Non-pigmented ciliary epithelial cell (primary cell): ENCODE measurements at places on chromosomes 4 and X.

GRCh38 chrX:119935215-119935874, 8.2 kb downstream of the NKAP start:
- no peak for DNase-seq

GRCh38 chrX:15204130-15204751, 65.6 kb downstream of the ASB9 start:
- no peak for DNase-seq

GRCh38 chrX:57667010-57667409, 13.1 kb downstream of the NLRP2B start:
- DNase-seq = no peak

DNA sequence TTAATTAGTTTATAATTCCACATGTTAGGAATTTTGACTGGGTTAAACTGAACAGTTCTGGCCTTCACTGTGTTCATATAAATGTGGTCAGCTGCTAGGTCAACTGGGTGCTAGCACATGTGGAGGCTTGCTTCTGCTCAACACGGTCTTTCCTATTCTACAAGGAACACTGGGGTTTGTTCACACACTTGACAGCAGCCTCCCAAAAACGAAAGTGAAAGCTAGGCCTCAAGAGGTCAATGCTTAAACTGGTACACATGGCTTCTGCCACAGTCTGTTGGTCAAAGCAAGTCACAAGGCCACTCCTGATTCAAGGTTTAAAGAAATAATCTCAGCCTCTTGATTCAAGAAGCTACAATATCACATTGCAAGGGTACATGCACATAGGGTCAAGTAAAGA, 126.5 kb downstream of the QDPR start:
- DNase-seq = peak; percentile 10

DNA sequence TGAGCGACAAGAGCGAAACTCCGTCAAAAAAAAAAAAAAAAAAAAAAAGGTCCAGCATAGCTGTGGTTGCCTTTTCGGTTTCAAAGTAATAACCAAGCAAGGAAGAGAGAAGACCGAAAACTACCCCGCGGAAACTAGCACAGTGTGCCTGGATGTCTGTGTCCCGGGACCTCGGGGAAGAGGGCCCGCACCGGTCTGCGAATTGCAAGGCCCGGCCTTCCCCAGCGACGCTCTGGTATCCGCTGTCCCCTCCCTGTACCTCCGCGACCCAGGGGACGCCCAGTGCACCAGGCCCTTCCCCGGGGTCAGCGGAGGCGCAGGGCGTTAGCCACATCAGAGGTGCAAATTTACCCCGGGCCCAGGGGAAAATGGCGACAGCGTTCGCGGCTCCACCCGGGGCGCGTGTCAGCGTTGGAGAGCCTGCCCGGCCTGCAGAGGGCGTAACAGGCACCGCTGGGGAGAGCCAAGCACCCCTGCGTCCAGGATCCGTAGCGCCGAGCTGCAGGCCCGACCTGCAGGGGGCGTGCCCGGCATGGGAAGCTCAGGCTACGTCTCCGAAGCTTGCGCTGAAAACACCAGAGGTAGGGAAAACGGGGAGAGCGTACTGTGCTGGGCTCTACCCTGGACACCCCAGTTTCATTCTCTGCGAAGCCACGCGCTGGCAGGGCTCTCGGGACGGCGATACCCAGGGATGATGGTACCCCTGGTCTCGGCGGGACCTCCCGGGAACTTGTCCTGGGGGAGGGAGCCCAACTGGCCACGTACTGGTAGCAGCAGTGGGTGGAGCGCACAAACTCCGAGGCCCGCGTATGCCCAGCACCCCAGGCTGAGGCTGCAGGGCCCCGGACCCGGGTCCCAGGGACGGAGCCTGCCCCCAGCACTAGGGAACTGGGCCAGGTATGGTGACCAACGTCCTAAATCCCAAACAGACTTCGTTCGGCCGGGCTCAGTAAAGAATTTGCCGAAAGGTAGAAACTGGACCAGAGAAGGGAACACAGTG, 16.2 kb downstream of the NKX6-1 start:
- DNase-seq = no peak

DNA sequence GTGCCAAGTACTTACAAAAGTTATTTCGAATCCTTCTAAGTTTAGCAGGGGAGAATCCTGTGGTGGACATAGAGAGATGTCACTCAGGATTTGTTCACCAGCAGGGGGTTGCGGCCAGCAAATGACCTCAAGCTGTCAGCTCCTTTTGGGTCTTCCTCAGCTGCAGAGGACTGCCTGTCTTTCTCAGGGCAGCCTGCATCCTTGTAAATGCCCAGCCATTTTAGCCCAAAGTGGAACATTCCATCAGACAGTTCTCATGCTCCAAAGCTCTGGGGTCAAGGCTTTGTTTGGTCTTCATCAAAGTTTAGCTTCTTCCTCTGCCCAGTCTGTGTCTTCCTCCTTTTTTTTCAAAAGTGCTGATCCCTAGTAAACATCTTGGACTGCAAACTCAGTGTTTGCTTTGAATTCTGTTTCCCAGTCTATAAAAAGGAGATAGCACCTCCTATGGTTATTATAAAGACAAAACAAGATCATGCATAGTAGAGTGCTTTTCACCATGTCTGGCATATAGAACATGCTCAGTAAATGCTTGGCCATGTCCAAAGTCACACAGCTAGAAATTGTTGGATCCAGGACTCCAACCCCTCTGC, 156.4 kb upstream of the GATB start:
- DNase-seq = no peak

DNA sequence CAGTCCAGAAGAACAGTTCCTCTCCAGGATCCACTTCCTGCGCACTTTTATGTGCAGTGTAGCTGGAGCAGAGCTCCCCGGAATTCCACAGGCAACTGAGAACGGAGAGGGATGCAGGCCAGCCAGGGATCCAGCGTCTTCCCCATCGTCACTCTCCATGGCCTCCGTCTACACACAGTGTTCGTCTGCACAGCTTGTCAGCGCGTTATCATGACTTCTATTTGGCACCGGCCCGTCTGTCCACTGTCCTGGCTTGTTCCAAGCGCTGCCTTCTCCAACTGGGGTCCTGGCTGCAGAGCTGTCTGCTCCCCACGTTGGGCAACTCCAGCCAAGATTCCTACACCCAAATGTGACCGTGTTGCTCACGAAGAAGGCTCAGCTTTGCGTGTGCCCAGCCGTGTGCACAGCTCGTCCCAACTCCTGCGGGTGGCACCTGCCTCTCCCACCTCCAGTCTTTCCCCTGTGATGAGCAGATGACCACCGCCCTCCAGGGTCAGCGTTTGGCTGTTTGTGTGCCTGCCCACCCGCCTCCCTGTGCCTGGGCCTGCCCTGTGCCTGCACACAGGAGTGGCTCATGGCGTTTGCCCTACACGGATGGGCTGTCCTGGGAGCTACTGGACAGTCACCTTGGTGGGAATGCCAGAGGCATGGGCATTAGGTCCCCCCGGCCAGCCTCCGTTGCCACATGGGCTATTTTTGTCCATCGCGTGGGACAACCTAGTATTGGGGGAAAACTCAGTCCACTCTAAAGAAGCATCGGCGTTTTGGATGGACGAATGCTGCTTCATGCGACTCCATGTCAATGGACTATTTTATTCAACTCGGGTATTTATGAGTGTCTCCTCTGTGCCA, 2.2 kb upstream of the CTBP1 start:
- DNase-seq = no peak

DNA sequence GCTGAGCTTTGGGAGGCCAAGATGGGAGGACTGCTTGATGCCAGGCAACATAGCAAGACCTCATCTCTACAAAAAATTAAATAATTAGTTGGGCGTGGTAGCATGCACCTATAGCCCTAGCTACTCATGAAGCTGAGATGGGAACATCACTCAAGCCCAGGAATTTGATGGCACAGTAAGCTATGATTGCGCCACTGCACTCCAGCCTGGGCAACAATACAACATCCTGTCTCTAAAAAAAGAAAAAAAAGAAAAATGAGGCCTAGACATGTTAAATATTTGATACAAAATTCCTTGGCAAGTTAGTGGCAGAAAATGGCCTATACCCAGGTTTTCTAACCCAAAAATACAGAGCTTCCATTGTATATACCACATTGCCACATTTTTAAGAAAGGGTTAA, 88.1 kb upstream of the MAB21L2 start:
- DNase-seq = no peak

DNA sequence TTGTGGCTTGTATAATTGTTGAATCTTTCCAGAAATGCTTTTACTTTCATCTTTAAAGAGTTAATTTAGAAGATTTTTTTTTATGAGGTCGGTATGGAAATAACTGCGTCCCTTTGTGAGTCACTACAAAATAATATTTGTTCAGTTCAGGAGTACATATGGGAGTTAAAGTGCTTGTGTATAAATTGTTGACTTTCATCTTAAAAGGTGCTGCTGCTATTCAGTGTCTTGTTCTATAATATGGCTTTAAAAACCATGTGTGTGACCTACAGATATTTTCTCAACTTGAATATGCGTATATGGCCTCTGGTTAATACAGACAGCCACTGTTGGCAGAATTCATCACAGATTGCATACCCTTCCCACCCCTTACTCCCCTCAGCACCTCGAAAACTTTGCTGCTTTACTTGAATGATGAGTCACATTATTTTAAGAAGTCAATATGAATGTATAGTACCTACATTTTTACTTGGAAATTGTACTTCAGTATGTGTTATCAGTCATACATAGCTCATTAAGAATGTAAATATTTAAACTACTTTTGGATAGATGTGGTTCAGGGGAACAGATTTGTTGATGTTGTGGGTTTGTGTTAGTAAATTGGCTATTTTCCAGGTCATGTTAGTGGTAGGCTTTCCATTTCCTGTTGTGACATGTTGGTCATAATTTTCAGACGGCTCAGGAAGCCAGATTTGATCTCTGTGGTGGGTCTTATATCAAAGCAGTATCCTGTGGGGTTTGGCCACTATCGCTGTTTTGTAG, 1.5 kb downstream of the CLCN3 start:
- peak; percentile 69 for DNase-seq

GRCh38 chrX:86711531-86712180, 563.4 kb downstream of the DACH2 start:
- DNase-seq = no peak

- no peak for DNase-seq
These were observed 262.8 kb downstream of the BMPR1B start for GRCh38 chr4:95020521-95020920.

- DNase-seq = no peak
These were observed 346.7 kb upstream of the TACR3 start for GRCh38 chr4:104066533-104066932.

DNA sequence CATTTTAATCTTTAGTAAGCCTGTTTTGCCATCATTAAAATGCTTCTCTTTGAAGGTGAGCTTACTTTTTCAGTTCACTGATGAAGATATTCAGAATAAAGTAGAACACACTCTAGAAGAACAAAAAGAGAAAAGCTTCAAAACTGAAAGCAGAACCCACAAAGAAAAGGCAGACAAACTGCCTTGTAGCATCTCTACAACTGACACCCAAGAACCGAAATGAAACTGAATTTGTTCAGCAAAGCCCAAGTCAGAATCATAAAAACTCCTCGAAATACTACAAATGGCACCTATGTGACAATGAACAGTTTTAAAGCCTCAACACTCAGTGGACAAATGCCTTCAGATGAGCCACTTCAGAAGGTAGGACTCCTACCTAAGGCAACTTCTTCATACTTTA, 83.6 kb downstream of the MAML3 start:
- DNase-seq = no peak

DNA sequence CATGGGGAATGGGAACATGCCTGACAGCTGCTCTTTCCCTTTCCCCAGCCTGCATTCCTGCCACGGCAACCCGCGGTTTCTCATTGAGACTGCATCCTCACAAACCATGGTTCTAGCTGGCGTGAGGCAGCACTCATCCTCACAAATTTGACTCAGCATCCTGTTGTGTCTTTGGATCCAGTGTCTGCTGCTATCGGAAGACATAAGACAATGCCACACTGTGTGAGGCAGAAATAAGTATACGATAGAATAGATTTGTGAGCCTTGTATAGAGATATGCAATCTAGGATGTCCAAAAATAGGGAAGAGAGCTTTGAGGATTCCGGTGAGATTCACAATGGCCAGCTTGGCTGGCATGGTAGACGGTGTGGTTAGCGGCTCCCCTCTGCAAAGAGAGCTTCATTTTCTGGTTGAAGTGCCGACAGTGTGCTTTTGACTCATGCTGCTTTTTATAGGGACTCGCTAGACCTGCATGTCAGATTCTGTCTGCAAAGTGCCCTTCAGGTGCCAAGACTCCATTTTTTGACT, 161.3 kb upstream of the PSAPL1 start:
- DNase-seq = no peak

GRCh38 chrX:39967348-39967747, 130.4 kb downstream of the BCOR start:
- no peak for DNase-seq

DNA sequence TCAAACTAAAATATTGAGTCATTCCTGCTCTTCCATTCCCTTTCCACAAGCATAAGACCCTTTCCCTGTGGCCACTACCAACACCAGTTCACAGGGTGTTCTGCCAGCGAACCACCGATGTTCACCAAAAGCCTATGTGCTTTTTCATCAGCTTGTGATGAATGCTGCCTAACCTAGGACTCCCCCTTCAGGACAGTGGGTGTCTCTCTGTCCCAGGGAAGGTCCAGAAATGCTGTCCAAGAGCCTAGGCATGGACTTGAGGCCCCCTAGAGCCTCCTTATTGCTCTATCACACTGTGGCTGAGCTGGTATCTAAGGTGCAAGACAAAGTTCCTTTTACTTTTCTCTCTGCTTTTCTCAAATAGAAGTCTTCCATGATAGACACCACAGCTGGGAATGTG, 1015.6 kb downstream of the PCDH19 start:
- DNase-seq = no peak

GRCh38 chr4:38499101-38499500, 164.9 kb upstream of the KLF3 start:
- no peak for DNase-seq

- no peak for DNase-seq
These were observed 369.2 kb upstream of the LCORL start for GRCh38 chr4:18390655-18391353.

GRCh38 chrX:119537487-119537886, 27.7 kb downstream of the STEEP1 start:
- no peak for DNase-seq

- DNase-seq = no peak
These were observed 10.4 kb downstream of the FRG2 start for GRCh38 chr4:190016369-190017289.

DNA sequence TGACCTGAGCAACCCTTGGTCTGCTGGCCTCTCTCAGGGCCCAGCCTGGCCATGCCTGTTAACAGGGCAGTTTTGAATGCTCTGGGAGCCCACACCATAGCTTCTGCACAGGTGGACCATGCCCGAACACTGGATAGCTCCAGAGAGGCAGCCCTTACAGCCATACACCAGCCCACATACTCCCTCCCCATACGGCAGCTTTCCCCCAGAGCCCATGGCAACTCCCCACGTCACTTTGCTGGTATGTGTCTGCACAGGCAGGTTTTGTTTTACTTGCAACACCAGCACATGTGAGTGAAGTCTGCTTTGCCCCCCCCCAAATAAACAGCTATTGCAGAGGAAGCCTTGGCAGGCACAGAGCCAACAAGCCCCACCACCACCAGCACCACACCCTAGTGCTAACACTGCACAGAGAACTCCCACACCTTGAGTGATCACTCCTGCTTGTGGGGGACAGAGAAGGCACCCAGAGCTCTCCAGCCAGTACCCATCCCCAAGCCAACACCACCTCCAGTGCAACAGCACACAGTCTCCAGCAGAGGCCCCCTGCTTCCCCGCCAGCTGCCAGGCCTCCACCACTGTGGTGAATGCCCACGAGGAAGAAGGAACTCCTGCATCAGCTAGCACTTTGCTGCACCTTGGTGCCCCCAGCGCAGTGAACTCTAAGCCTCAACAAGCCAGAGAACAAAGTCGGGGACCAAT, 87.3 kb downstream of the STPG2 start:
- DNase-seq = no peak
